ENCODE measurements at places on chromosomes 4 and X.

- H3K36me3 ChIP-seq = no peaks in the 10 kb centered on the region
- H3K27me3 ChIP-seq = no peaks in the 10 kb centered on the region
- peaks cover 22% of the 10 kb centered on the region for H3K4me1 ChIP-seq
- no peak overlapping the region for H3K4me3 ChIP-seq
- H3K27ac ChIP-seq = peak overlapping the region; percentile 39
- DNase-seq = no peak
Observed at GRCh38 chr4:52824270-52824602, 37.9 kb upstream of the RASL11B start.

DNA sequence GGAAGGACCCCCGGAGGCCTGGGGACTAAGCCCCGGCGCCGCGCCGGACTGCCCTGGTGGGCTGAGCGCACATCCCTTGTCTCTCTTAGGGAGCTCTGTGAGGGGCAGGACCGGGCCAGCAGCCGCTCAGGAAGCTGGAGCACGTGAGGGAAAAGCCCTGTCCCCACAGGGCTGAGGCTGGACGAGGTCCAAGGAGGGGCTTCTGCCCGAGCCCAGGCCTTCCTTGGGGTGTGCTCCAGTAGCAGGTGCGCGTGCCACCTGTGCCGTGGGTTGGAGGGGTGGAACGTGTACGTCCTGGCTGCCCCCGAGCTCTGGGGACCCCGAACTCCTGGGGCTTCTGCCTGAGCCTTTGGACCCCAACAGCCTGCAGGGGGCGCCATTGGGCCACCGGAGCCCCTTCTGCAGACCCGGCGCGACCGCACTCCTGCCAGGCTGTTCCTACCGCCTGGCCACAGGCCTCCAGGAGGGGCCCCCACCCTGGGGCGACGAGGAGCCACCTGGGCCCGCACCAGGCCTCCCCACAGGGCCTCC, 27.2 kb downstream of the TACC3 start:
- no peaks in the 10 kb centered on the region for H3K36me3 ChIP-seq
- no peak overlapping the region for H3K4me3 ChIP-seq
- H3K27ac ChIP-seq = no peak overlapping the region
- peaks cover 5% of the 10 kb centered on the region for H3K27me3 ChIP-seq

GRCh38 chrX:34656467-34656841, 631 bp downstream of the TMEM47 start:
- H3K36me3 ChIP-seq = no peaks in the 10 kb centered on the region
- no peaks in the 10 kb centered on the region for H3K27me3 ChIP-seq
- DNase-seq = peak; percentile 27
- H3K4me3 ChIP-seq = peak overlapping the region; percentile 67
- H3K4me1 ChIP-seq = no peaks in the 10 kb centered on the region

- DNase-seq = no peak
- H3K4me1 ChIP-seq = peaks cover 27% of the 10 kb centered on the region
- no peak overlapping the region for H3K4me3 ChIP-seq
- H3K27me3 ChIP-seq = no peaks in the 10 kb centered on the region
- no peaks in the 10 kb centered on the region for H3K36me3 ChIP-seq
Observed at GRCh38 chr4:8348071-8348470, 78.5 kb downstream of the HTRA3 start.

GRCh38 chr4:79044141-79044659, 105.0 kb upstream of the PAQR3 start:
- H3K27me3 ChIP-seq = no peaks in the 10 kb centered on the region
- H3K36me3 ChIP-seq = no peaks in the 10 kb centered on the region

DNA sequence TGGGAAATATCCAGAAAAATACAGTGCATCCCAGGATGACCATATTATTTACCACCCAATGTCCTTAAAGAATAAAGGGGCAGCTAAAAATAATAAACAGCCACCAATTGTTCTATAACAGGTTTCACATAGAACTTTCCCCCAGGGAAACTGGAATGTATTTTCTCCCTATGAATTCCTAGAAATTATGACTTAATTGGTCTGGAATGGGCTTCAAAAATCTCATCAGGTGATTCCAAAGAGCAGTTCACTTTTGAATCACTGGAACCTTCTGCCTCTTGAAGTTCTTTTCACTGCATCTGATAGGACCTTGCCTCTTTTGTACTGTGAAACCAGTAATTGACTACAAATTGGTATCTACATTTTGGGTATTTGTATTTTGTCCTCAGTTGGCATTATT, 119.3 kb downstream of the ZNF330 start:
- no peaks in the 10 kb centered on the region for H3K27me3 ChIP-seq
- no peaks in the 10 kb centered on the region for H3K36me3 ChIP-seq
- H3K4me3 ChIP-seq = no peak overlapping the region
- H3K4me1 ChIP-seq = no peaks in the 10 kb centered on the region

GRCh38 chr4:26368685-26369084, 47.9 kb downstream of the RBPJ start:
- no peak for DNase-seq
- no peak overlapping the region for H3K4me3 ChIP-seq
- H3K4me1 ChIP-seq = peaks cover 5% of the 10 kb centered on the region
